ENCODE measurements at places on chromosomes 3 and 15.

DNA sequence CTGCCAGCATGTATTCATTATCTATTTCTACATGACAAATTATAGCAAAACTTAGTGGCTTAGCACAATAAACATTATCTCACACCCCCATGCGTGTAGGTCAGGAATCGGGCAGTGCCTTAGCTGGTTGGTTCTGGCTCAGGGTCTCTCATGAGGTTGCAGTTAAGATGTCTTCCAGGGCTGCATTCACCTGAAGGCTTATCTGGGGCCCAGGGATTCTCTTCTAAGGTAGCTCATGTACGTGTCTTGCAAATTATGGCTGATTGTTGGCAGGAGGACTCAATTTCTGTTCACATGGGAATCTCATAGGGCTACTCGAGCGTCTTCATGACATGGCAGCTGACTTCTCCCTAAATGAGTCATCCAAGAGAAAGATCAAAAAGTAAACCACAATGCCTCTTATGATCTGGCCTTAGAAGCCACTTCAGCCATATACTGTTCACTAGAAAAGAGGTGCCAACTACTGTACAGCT, 42.9 kb upstream of the TSC22D2 start:
- DNase-seq, result no peak

DNA sequence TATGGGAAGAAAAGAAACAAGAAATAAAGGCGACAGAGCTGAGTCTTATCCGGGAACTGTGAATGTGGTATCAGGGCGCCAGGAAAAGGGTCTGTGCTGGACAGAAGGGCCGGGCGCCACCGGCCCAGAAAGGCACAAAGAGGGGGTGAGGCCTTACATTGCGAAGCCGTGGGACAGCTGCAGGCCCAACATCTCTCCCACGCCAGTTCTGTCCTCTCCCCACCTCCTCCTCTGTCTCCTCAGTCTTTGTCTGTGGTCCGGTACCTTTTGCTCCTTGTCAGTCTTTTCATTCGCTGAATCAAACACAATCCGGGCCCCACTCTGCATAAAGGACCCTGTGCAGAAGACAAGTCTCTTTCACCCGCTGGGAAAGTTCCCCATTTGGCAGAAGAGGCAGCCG, 81.8 kb downstream of the LRIG1 start:
- no peak for DNase-seq

DNA sequence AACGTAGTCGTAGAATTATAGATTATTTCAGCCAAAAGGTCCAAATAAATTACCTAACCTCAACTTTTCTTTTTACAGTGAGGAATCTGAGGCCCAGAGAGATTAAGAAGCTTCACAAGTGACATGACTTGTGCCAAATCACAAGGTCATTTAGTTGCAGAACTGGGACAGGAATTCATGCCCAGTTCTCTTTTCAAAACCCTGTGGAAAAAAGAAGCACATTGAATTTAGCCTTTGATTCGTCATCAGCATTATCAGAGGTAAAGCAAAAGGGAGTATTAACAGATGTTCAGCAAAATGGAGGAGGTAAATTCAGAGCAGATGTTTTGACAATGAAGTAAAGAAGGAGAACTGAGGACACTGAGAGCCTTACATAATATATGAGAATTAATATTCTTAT, 4.5 kb downstream of the SERPINI2 start:
- no peak for DNase-seq

GRCh38 chr15:82018201-82018600, 27.6 kb downstream of the MEX3B start:
- no peak for DNase-seq

DNA sequence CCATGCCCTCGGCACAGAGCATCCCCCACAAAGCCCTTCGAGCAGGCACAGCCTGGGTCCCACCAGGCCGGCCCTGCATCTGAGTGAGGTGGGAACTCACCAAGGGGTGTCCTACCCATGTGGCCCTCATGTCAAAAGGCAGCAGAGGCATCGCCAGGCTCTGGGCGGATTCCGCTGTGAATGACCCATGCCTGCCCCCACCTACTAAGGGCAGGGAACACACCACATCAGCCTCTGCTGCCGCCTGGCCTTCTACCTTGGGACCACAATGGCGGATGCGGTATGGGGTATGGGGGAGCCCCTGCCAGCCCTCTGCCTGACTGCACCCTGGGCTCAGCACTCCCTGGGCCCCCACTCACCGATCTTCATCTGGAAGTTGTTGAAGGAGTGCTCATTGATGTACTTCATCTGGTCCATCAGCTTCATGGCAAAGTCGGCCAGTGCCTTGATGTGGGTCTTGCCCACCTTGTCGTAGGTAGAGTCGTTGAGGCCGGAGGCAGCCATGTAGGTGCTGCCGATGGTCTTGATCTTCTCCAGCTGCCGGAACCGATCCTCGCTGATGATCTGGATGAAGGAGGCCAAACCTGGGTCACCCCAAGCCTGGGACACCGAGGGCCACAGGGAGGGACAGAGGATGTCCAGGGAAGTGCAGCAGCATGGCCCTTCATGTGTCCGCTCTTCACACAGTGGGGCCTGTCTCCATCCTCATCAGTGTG, 87.8 kb downstream of the SEC22A start:
- no peak for DNase-seq

GRCh38 chr3:153972862-153973261, 148.3 kb upstream of the ARHGEF26 start:
- no peak for DNase-seq
